ENCODE measurements at places on chromosomes 16 and 17. TPM values are rescaled to one million over a fixed set of nuclear protein-coding genes. Genes with fewer than 3 reads are reported as not detected.

- DNase-seq: no peak
Measured at GRCh38 chr17:41131979-41132378, 8.0 kb upstream of the KRTAP4-12 start.

DNA sequence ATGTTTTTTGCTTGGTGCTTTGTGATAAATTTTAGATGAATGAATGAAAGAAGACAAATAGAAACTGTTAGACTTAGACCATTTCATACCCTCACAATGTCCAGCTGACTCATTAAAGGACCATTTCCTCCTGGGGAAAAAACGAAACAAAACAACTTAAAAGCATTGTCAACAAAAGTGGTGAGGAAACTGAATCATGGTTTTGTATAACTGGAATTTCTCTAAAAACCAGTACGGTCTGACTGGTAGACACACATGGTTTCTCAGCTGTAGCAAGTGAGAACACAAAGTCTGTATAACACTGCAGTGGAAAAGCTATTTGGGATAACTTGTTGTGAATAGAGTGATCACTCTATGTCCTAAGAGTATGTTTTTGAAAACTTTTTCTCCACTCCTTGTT lies 5.3 kb upstream of the DDX52 start:
- DNase-seq: no peak

The TP53TG3B gene
- not detected for total RNA-seq

The KRTAP4-1 gene
- total RNA-seq: not detected

The APPBP2 gene
- 43.6 TPM for total RNA-seq

All from upper lobe of right lung (tissue), 1 donor.